ENCODE measurements at places on chromosomes 5 and 9.

DNA sequence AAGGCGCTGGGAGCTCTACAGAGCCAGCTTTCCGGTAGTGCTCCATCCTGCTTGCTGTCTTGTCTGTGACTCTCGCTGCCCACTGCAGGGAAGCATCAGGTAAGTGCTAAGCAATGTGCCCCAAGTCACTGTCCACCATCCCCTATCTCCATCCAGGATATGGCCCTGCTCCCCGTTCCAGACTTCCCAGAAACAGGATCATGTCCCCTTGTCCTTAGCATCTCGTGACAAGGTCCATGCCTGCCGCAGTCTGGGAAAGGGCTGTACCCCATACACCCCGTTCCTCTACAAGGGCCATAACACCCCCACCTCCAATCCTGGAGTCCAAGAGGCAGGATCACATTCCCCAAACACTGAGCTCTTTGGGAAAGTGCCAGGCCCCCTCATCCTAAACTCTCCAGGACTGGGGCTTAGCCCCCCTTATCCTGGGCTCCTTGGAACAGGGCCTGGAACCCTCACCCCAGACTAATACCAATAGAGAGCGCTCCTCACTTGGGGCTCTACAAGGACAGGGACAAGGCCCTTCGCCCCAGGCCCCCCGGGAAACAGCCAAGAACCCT is 566 bp downstream of the RPP25L start:
- no peak for DNase-seq

GRCh38 chr9:99167694-99168093 is 54.0 kb downstream of the ALG2 start:
- DNase-seq: no peak

- DNase-seq: no peak
Measured at GRCh38 chr9:136776947-136777346, 12.6 kb upstream of the LCN15 start.

DNA sequence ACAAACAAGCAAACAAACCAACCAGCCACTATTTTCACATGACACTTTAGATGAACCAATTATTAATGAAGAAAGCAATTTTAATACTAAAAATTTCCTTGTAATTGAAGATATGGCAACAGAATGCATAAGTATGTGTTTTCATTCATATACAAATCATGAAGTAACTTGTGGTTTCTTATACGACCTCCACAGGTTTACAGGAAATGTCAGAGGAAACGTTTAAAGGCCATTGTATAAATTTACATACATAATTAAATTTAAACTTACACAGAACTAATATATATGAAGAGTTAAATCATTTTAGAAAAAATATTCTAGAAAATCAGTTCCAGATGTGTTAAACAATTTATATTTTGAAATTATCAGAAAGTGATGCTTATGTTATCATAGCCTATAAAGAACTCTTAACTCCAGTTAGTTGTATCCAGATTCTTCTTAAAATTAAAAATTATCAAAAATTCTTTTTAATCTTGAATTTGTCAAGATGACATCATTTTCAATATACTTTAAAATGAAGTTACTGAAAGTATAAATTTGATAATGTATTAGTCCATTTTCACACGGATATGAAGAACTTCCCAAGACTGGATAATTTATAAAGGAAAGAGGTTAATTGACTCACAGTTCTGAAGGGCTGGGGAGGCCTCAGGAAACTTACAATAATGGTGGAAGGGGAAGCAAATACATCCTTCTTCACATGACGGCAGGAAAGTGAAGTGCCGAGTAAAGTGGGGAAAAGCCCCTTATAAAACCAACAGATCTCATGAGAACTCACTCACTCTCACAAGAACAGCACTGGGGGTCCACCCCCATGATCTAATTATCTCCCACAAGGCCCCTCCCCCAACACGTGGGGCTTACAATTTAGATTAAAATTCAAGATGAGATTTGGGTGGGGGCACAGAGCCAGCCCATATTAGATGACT is 192.0 kb downstream of the PIK3R1 start:
- no peak for DNase-seq

GRCh38 chr5:175347027-175347426 is 97.0 kb downstream of the DRD1 start:
- no peak for DNase-seq

- no peak for DNase-seq
Measured at GRCh38 chr9:126456441-126457174, 130.0 kb downstream of the MVB12B start.

DNA sequence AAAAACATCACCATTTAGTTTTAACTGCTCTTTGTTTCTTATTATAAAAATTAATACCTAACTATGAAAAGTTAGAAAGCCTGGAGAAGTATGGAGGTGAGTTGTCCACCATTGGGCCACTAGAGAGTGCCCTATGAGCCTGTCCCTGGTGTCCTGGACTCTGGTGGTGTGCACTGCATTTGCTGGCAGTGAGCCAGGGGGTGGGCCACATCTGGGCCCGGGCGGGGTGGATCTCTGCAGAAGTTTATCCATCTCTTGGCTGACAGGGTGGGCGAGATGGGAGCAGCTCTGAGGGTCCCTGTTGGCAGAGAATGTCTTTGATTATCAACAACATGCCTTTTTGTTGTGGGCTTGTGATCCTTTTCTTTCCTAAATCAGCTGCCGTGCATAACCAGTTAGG is 8.2 kb downstream of the TENT4A start:
- DNase-seq: peak; percentile 26

DNA sequence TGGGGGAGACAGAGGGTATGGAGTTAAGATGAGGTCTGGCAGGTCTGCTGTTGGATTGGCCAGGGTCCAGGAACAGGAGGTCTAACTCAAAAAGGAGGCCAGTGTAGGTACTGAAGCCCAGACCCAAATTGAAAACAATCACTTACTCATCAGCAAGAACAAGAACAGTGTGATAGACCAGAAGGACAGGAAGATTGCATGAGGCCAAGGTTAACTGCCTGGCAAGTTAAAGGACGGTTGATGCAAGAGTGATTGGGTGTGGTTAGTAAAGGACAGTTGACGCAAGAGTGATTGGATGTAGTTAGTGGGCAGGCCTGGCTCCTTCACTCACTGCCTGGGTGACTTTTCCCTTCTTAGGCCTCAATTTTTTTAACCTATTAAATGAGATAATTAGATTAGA is 132.6 kb downstream of the PDZD2 start:
- DNase-seq: no peak

DNA sequence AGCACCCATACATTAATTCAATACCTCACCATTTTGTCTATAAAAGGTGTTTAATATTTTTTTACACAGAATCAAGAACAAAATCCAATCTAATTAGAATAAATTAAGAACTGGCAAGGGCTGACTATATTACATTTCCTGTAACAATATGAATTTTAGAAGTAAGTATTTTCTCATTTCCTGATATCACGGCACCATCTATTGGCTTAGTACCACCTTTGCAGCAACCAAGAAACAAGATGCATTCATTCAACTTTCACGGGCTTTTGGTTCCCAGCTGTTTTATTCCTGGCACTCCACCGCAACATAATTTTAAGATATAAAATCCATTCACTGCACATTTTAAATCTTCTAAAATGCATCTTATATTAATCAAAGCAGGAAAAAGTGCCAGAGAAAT is 20.6 kb downstream of the PSMB7 start:
- no peak for DNase-seq

GRCh38 chr5:124303366-124303765 is 443.1 kb downstream of the ZNF608 start:
- DNase-seq: no peak

DNA sequence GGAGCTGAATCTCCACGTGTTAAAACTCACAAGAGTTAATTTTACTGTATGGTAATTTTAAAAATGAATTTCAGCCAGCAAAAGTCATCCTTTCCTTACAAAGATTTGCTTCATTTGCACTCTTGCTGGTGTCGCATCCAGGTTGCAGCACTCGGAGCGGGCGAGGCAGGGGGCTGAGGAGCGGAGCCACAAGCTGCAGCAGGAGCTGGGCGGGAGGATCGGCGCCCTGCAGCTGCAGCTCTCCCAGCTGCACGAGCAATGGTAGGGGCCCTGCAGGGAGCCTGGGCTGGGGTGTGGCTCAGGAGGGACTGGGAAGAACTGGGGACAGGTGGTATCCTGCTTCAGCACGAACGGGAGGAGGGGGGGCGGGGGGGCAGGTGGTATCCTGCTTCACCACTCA is 27.1 kb downstream of the HNRNPH1 start:
- DNase-seq: peak; percentile 82

DNA sequence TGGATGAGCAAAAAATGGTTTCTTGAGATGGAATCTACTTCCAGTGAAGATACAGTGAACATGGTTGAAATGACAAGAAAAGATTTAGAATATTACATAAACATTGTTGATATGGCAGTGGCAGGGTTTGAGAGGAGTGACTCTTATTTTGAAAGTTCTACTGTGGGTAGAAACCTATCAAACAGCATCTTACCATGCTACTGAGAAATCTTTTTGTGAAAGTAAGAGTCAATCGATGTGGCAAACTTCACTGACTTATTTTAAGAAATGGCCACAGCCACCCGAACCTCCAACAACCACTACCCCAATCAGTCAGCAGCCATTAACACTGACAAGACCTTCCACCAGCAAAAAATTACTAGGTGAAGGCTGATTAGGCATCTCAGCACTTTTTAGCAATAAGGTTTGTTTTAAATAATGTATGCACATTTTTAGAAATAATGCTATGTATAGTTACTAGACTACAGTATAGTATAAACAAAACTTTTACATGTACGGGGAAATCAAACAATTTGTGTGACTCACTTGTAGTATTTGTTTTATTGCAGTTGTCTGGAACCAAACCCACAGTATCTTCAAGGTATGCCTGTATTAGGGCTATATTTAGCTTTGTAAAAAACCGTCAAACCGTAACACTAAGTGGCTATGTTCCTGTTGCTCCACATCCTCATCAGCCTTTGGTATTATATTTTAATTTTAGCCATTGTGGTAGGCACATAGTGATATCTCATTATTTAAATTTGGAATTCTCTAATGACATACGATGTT is 30.6 kb upstream of the ADAMTS6 start:
- no peak for DNase-seq

DNA sequence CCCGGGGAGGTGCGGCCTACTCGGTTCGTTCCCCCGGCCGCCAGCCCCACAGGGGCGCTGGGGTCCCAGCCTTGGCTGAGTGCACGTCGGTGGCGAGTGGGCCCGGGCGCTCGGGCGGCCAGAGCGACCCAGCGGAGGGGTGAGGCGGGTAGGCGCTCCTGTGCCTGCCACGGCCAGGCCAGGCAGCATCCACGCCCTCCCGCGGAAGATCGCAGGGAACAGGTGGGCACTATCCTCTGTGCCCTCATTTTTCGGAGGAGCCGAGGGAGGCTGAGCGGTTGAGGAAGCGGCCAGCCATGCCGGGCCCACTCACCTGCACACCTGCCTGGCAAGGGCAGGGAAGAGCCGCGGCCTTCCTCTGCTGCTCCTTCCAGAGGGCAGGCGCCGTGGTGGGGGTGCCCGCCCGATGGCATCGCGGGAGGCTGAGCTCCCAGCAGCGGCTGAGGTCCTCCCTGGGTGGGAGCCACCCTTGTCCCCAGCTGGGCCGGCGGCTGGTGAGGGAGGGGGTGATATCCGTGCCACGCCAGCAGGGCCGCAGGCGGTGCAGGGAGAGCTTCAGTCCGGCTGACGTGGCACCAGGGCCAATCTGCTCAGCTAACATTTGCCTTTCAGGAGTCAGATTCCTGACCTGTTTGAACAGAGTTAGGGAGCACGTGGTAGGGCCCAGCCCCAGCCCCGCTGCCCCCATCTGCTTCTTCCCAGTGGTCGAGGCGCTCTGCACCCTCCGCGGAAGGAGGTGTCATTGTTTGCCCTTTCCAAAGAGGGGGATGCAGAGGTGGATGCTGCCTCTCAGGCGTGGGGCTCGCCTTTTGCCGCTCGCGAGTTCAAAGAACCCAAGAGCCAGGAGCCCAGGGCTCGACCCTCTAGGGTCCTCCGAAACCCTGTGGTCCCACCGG is 1.6 kb upstream of the SEC16A start:
- DNase-seq: peak; percentile 46

GRCh38 chr9:95389373-95389772 is 71.9 kb upstream of the FANCC start:
- no peak for DNase-seq

GRCh38 chr9:94600258-94600657 is 6.6 kb upstream of the FBP2 start:
- no peak for DNase-seq

- peak; percentile 86 for DNase-seq
Measured at GRCh38 chr5:8683496-8683895, 814.5 kb downstream of the MTRR start.

- no peak for DNase-seq
Measured at GRCh38 chr5:149220750-149221149, 50.9 kb upstream of the AFAP1L1 start.

- peak; percentile 31 for DNase-seq
Measured at GRCh38 chr5:100901821-100902341, 1.2 kb downstream of the ST8SIA4 start.

- DNase-seq: no peak
Measured at GRCh38 chr5:156383510-156384265, 56.7 kb downstream of the SGCD start.

GRCh38 chr5:179316111-179316551 is 29.1 kb downstream of the ADAMTS2 start:
- DNase-seq: no peak

GRCh38 chr5:113022661-113023060 is 46.1 kb downstream of the DCP2 start:
- no peak for DNase-seq

DNA sequence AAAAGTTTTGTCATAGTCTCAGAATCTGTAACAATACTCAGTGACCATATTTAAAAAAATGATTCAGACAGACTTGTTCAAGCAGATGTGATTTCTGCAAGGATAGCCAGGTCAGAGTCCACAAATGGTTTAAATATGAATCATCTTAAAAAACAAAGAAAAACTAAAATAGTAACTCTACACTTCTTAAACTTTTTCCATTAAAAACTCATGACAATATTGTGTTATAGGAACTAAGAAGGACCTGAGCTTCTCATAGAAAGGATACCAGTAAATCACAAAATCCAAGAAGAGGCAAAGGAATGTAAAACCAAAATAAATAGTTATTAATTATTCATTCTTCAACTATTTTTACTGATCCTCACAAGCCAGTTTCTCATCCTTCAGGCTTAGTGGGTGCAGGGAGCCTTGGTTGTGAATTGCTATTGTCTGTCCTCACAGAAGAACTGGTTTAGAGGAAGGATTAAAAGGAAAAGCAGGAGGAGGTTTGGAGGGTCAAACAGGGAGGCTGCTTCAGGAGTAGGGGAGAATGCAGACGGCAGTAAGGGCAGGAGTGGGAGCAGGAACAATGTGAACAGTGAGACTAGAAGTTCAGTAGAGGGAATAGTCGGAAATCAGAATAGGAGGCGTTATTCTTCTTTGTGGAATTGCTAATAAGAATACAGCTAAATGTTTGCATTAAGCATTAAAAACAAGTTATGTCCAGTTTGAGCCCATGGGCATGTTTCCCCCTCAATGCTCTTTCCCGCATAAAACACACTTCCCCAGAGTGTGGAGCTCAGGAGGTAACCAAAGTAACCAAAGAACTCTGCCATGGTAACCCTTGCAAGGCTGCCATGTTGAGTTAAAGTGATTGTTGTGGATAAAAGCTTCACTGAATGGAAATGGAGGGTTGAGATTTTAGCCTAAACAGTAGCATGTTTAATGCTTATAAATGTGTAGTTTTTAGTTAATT is 110.7 kb downstream of the CCDC192 start:
- no peak for DNase-seq
